ENCODE measurements at places on chromosomes 1 and 21.

DNA sequence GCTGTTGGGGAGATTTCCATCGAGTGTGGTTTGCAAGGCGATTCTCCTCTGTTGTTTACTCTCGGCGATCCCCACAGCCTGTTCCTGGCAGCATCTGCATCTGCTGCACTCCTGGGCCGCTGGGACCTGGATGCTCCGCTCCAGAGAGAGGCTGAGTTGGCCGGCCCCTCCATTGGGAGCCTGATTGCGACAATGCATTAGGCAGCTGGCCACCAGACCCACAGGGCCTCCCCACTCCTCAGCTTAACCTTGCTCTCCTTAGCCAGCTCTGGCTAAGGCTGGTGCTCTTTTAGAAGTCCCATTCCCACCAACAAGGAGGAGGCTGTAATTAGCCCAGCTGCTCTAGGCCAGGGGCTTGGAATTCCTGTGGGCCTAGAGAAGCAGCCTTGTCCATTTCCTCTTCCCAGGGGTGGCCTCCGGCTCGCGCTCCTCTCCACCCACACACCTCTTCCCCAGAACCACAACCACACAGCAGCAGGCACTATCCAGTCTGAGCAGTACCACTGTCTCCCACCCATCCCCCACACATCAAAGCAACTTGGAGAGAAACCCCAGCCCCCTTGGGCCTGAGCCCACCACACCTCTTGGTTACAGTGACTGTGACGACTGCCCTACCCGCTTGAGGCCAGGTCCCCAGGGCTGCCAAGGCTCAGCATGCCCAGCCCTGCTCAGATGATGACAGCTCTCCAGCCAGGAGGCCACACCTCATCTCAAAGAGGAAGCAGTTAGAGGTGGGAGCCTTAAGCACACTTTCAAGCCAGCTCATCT is 193.8 kb upstream of the EDN2 start:
- DNase-seq, result no peak

- no peak for DNase-seq
Measured at GRCh38 chr1:15848143-15848928, 829 bp downstream of the SPEN start.

GRCh38 chr1:197065559-197065958 is 1.5 kb downstream of the F13B start:
- no peak for DNase-seq

DNA sequence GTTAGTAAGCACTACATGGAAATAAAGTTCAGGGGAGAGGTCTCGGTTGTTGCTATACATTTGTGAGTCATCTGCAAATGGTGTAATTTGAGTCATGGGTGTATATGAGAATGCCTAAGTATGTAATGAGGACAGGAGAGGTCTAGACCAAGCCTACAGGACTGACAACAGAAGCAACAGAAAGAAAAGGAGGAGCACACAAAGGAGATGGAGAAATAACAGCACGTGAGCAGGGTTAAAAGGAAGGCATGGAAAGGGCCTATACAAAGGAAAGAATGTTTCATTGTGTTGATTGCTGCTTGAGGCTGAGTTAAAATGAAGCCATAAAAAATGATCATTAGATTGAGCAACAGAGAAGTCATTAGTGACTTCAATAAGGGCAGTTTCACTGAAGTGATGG is 28.0 kb upstream of the PRKAA2 start:
- no peak for DNase-seq

DNA sequence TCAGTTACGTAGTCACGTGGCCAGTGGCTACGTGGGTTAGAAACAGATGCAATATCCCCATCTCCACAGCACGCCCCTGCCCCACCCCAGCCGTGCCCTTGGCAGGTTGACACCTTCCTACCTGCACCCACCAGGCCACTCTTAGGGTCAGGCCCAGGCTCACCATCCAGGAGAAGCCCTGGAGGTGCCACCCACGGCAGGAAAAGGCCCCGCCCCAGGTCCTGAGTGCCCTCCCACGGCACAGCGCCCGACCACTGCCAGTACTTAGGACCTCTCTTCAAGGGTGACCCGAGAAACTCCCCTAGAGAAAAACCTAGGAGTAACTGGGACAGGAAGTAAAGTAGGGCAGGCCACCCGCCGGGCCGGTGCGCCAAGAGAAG is 1.5 kb downstream of the C1orf35 start:
- no peak for DNase-seq

- DNase-seq, result no peak
Measured at GRCh38 chr1:19065526-19066247, 109.2 kb upstream of the IFFO2 start.

- no peak for DNase-seq
Measured at GRCh38 chr1:39348278-39348677, 143.2 kb upstream of the BMP8A start.

GRCh38 chr1:100217834-100218233 is 31.8 kb downstream of the DBT start:
- no peak for DNase-seq

DNA sequence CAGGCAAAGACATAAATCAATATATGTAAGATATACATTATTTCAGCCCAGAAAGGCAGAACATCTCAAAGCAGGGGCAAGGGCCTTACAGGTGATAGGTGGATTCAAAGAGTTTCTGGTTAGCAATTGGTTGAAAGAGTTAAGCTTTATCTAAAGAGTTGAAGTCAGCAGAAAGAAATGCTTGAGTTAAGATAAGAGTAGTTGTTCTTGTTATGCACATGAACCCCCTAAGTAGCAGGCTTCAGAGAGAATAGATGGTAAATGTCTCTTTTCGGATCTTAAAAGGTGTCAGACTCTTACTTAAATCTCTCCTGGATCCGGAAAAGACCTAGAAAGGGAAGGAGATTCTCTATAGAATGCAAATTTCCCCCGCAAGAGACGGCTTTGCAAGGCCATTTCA is 8.3 kb upstream of the ZBTB40 start:
- DNase-seq, result no peak

- peak; percentile 80 for DNase-seq
Measured at GRCh38 chr1:182789138-182790076, at the start of gene NPL. NPL (plus strand) TSS chr1:182789773; CDS start chr1:182794372, 4,599 bp downstream.

- no peak for DNase-seq
Measured at GRCh38 chr1:192954705-192955265, 104.4 kb downstream of the UCHL5 start.

GRCh38 chr1:36909946-36910725 is 124.2 kb downstream of the GRIK3 start:
- no peak for DNase-seq

GRCh38 chr1:28070725-28071593 is 17.5 kb downstream of the EYA3 start:
- DNase-seq, result no peak

DNA sequence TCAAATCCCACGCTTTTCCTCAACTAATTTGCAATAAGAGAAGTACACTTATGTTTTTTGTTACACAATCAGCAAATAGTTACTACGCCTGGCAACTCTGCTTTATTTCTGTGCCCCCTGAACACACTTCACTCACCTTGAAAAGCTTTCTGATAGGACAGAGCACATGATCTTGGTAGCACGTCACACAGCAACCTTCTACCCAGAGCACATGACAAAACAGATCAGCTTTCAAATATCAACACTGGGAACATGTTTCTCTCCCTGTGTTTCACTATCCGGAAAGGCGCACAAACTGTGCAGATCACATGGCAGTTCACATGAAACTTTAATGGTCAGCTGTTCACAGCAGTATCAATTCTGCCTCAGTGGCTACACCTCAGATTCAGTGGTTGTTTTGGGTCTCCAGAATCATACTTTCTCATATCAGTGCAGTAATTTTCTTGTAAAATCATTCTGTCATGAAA is 2.2 kb downstream of the SLC19A2 start:
- DNase-seq, result peak; percentile 10

- peak; percentile 51 for DNase-seq
Measured at GRCh38 chr1:3333903-3334302, 120.6 kb upstream of the ARHGEF16 start.

GRCh38 chr21:37546299-37546908 is 179.8 kb downstream of the DYRK1A start:
- DNase-seq, result no peak

DNA sequence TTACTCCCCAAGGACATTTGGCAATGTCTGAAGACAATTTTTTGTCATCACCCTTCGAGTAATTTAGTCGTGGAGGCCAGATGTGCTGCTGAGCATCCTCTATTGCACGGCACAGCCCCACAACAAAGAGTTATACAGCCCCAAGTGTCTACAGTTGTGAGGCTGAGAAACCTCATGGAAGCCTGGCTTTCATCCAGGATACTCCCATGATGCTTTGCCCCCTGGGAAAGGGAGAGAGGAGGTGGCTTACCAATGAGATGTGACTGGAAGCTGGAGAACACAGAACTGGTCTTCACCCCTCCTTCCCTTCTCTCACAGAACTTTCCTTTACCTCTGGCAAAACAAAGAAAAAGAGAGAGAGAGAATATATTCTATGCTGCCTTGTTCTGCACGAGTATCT is 150.9 kb upstream of the VAMP3 start:
- DNase-seq, result no peak

DNA sequence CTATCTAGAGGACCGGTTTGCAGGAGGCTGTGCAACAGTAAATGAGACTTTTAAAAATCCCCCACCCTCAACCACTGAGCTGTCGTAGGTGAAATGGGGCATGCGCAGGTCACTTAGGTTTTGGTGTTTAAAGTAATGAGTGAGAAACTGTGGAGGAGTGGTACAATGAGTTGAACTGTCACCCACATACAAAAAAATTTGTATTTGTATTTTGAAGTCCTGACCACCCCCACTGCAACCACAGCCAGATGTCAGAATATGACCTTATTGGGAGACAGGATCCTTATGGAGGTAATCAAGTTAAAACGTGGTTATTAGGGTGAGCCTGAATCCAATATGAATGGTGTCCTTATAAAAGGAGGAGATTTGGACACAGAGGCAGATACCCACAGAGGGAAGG is 1.6 kb upstream of the IRF6 start:
- no peak for DNase-seq

- DNase-seq, result no peak
Measured at GRCh38 chr1:162324396-162324795, 52.3 kb downstream of the SPATA46 start.

DNA sequence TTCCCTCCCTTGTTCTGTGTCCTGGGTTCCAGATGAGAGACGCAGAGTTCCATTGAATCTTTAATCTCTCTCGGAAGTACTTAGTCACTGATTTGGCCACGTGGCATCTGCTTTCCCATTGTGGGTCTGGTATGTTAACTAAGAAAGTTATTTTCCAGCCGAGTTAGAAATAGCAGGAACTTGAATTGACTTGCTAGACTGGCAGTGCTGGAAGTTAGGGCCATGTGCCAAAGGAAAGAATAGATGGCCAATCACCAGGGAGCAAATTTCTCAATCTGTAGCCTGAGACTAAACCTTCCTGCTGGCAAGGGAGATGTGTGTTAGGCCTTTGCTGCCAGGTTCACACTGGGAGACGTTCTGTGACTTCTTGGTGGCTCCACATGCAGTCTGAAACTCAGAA is 24.2 kb upstream of the SLFNL1 start:
- DNase-seq, result no peak

- DNase-seq, result no peak
Measured at GRCh38 chr1:205298191-205298994, 23.2 kb downstream of the NUAK2 start.

GRCh38 chr21:43298546-43299440 is 128.1 kb downstream of the SIK1 start:
- no peak for DNase-seq

- DNase-seq, result no peak
Measured at GRCh38 chr1:28314547-28314941, 14.3 kb upstream of the MED18 start.

GRCh38 chr1:153933955-153934354 is 11.2 kb upstream of the GATAD2B start:
- no peak for DNase-seq

GRCh38 chr1:208461680-208462079 is 217.5 kb upstream of the PLXNA2 start:
- DNase-seq, result no peak

- DNase-seq, result no peak
Measured at GRCh38 chr1:244654108-244655038, 1.4 kb downstream of the DESI2 start.

DNA sequence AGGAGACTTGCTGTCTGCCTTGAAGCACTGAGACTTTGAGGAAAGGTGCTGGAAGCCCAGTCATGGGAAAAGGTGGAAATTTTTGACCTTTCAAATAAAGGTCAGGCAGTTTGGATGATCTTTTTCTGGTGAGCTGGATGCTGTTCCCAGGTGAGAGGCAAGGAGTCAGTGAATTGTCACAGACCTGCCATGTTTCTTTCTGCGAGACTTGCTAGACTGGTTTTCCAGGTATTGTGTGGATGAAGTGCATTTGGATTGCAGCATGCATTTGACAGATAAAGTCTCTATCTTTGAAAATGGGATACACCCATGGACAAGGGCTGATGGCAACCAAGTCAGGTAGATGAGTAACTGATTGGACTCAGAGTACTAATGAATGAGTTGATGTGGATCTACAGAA is 65.7 kb upstream of the NHLH2 start:
- no peak for DNase-seq

DNA sequence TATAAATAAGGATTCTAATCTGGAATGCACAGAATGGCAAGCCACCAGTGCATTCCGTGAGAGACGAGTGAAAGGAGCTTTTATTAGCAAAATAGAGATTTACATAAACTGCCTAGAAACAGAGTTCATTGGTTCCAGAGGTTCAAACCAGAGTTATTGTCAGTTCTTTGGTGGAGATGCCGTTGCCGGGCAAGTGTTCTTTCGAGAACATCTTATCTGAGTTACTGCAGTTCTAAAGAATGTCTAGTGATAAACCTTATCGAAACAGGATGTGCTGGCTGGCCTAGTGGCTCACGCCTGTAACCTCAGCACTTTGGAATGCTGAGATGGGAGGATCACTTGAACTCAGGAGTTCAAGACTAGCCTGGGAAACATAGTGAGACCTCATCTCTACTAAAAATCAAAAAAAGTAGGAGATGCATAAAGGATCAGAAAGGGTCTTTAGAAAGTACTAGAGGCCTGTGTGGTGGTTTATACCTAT is 19.9 kb upstream of the EVI5 start:
- DNase-seq, result peak; percentile 21

DNA sequence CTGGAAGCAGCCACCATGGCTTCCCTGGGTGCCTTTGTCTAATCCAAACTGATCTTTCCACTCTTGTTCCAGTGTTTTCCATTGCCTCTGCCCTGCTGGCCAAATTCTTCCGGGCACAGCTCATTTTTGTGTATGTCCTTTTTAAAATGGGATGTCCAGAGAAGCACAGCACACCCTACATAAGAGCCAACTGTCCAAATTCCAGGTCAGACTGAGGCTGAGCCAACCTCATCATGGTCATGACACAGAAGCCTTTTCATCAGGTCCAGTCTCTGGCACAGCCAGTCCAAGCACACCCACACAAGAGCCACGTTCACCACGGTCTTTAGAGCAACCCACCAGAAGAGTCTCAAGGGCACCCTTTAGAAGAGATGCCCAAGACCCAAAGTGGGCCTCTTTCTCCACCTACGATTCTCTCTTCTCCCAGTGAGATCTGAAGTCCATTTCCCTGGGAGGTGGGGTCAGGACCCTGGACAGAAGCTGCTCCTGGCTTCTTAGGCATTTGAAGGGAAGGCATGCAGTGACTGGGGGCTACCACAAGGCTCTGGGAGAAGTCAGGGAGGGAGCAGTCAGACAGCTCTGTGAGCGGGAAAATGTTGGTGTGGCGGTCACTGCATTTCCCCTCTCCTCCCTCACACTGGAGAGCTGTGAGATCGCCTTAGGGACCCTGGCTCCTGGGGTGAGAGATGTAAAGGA is 53.2 kb downstream of the SYT2 start:
- DNase-seq, result no peak
